ENCODE measurements at places on chromosomes 3 and 15. TPM values are rescaled to one million over a fixed set of nuclear protein-coding genes. Genes with fewer than 3 reads are reported as not detected.

DNA sequence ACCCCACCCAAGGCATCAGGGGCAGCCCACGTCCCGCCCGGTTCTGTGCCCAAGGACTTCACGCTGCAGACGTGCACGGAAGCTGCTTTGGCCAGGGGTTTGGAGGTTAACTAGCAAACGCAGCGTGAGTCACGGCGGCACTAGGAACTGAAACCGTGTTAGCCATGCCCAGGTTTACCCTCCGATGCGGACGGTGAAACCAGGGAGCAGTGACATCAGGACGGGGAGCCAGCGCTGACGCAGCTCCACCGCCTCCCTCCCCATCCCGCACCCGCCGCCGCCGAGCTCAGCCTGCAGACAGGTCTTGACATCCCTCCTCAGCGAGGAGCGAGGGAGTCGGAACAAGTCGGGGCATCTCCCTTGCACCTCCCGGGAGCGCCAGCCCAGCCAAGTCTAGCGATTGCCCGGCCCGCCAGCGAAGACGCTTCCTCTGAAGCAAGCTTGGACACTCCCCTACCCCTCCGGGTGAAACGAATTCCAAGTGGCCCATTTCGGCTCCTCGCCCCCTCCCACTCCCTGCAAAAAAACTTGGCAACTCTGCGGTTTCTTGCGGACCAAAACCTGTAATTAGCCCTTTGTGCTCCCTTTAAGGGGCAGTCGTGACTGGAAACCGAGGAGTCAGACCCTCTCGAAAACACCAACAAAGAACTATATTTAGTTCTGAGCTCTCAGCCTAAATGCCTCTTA lies 1.4 kb upstream of the RAP2B start:
- peak; percentile 94 for DNase-seq

DNA sequence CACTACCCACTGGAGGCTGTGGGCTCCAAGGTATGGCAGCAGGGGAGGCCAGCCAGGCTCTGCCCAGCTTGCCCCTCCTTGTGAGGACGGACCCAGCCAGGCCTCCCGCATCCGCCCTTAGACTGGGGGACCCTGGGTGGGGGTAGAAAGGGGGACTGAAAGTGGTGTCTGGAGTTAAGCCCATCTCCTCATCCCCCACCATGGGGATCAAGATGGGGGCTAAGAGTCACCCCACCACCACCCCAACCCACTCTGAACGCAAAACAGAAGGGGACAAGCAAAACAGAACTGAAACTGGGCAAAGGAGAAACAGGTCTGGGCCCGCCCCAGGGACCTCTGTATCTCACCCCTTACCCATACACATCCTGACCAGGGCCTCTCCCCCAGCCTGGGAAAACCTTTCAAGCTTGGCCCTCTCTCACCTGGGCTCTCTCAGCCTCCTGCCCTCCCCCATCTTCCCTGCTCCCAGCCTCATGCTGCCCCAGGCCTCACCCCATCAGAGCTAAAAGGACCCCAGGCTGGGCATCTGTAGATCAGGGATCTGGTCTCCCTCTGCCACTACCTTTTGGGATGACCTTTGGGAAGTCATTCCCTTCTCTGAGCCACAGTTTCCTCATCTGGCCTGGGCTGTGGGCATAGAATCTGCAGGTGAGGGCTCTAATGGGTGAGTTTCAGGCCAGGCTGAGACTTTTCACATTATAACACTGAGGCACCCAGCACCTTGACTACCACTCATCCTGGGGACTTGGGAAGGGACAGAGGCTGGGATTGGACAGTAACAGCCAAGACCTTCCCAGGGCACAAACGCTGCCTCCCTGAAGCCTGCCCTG lies 30.0 kb upstream of the CYP11A1 start:
- DNase-seq = no peak

DNA sequence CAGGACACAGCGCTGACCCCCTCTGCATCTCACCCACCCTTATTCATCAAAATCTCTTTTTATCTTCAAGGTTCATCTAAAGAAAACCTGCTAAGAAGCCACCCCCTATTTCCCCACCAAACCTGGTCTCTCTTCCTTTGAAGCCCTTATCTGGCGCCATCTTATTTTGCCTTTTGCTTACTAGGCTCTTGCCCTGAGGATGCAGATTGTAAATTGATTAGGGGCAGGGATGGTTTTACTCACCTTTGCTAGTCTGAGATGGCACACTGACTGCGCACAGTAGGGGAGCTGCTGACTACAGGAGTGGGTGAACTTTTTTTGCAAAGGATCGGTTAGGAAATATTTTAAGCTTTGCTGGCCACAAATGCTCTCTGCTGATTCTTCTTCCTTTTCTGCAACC lies 78.9 kb upstream of the BHLHE40 start:
- no peak for DNase-seq

DNA sequence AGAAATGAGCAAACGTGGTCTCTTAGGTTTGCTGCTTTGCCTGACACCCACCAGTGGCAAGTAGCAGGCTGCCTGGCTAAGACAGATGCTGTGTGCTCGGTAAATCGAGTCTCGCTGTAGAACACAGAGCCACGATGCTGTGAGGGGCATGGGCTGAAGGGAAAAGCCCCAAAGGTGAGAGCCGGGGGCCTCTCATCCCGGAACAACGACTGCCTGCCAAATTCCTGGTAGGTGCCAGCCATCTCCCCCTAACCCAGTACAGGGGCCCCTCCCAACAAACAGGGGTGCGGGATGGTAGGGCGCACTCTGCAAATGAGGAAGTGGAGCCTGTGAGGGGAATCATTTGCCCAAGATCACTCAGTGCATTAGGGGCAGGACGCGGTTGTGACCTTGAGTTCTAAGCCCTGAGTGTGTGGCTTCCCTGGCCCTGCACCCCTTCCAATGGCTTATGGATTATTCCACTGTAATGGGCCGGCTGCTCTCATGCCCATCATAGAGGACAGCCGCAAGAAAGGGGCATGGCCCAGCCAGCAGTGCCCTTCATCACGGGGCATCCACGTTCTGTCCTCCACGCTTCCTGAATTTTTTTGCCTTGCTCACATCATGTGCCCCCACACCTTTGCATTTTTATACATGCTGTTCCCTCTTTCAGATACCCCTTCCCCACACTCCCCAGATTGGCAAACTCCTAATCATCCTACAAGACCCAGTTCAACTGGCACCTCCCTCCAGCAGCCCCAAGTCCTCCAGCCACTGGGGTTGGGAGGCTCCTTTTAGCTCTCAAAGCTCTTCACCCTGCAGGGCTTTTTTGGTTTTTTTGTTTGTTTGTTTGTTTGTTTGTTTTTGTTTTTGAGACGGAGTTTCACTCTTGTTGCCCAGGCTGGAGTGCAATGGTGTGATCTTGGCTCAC lies 125.4 kb downstream of the NUP210 start:
- DNase-seq = no peak

DNA sequence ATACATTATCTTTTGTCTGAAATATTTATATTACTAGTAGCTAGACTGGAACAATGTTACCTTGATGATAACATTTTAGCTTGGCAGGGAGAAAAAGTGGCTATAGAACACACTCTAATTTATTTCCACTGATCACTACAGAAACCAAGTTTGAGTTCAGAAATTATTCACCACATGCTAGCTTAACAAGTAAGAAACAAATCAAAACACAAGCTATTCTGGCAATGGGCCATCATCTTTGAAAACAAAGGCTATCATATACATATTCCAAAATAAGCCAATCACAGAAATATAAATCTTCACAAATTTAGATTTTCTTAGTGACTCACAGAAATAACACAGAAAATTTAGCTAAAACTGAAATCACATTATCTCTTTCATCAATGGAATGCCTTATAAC lies 17.1 kb downstream of the AQR start:
- DNase-seq = no peak

DNA sequence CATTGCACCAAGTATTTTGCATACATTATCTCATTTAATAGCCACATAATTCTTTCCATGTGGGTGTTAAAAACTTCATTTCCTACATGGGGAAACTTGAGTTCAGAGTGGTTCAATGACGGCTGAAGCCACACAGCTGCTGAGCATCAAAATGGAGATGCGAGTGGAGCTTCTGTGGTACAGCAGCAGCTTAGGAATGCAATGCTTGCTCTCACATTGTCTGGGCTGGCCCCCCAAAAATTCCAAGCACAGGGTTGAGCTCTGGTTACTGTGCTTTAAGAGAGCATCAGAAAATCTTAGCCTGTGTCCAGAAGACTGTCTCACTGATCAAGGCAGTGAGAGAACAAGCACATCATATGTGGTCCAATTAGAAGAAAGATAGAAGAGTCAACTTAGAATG lies 57.4 kb upstream of the GADL1 start:
- no peak for DNase-seq

DNA sequence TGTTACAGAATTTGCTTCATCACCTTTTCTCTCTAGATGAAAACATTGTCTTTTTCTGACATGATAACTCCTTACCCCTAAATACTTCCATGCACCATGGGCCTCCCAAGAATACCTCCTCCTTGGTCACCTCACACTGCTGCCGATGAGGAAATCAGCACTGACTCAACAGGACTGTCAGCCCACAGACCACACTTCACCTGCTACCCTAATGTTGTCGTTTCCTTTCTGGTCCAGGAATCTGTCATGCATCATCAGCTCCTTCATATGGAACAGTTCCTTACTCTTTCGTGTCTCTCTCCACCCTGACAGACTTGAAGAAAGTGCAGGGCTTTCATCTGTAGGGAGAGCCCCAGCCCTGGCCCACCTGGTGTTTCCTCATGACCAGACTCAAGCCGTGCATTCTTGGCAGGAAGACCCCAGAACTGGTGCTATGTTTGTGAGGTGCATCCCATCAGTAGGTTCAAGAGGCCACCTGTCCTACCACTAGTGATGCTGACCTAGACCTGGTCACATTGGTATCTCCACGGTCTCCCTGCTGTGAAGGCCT lies 41.1 kb upstream of the PLXNA1 start:
- no peak for DNase-seq

GRCh38 chr3:69439643-69440270 lies 53.9 kb upstream of the FRMD4B start:
- DNase-seq = no peak

DNA sequence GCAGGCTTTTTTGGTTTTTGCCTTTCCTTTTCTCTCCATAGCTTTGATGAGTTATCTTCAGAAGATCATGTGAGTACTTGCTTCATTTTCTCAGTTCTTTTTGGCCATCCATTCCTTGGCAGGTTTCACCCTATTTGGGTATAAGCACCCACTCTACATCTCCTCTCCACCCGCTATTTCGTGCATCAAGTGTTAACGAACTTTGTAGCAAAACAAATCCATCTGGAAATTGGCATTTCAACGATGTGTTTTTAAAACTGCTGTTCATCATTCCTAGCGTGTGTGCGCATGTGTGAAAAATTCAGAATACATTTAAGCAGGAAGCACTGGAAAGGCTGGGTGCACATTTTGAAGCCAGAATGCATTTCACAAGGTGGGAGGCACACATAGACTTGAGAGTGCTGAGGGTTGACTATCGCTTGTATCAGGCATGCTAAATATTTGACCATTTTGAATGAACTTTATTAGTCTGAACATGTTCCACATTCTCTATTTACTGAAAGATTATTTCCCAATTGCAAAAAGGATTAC lies 89.7 kb upstream of the FHIT start:
- DNase-seq = no peak

DNA sequence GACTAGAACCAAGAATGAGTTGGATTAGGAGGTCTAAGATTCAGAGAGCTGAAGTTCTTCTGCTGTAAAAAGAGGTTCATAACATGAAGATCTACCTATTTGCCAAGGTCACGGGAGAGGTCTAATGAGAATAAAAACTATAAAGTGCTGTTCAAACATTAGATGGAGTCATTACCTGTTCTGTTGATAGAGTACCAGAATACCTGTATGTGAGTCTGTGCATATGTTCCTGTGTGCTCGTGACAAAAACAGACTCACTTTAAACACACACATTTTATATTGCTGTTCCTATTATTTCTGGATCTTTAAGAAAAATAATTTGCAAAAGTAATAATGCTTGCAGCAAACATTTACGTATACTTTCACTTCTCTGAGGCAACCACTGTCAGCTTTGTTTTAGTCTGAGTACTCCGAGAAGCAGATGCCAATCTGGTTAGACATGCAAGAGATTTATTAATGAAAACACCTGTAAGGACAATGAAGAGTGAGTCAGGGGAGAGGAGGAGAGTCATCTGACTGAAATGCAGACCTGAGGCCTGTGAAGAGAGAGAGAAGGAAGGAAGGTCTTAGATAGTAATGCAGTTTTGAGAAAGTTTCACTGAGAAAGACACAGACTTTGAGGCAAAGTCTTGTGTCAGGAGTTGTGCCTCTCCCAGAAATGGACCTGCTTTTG lies 221.2 kb downstream of the SQOR start:
- DNase-seq = no peak

DNA sequence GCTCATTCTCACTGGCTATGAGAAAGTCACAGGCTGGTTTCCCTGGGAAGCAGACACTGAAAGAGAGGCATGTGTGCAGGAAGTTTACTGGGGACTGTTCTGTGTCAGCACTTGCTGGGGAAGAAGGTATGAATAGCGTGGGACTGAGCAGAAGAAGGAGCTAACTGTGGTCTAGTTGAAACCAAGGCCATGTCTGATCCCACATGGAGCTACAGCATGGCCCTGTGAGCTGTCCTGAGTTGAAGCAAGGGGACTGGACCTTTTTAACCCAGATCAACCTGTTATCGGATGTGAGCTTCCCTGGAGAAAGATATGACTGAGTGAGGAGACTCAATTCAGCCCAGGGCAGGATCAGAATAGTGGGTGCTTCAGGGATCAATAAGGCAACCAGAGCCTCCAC lies 53.7 kb downstream of the DCLK3 start:
- no peak for DNase-seq

- DNase-seq = no peak
Observed at GRCh38 chr3:87307805-87308204, 31.4 kb upstream of the POU1F1 start.

DNA sequence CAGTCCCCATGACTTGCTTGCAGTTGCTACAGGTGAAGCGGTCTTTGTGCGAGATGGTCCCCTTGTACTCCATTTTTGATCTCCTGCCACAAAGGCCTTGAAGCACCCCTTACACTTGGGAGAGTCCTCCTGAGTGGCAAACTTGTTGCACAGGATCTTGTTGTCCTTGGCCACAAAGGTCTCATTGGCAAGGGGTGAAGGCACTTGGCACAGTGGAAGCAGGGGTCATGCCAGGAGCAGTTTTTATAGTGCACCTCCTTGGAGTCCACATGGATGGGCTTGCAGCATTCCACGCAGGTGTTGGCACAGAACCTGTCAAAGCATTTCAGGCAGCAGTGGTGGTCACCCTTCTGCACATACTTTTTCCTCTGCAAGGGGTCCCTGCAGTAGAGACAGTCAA lies 20.3 kb upstream of the SEC62 start:
- DNase-seq = no peak

- DNase-seq = no peak
Observed at GRCh38 chr15:68980786-68981185, 33.7 kb upstream of the NOX5 start.

GRCh38 chr15:68500363-68501258 lies 68.6 kb upstream of the ITGA11 start:
- DNase-seq = no peak

ALDH1L1 gene
- total RNA-seq = 0.90 TPM

TTLL13 gene
- 0.26 TPM for total RNA-seq

MGA gene
- 33.4 TPM for total RNA-seq

GOLGA8M gene
- 2.0 TPM for total RNA-seq

PAK6 gene
- total RNA-seq = 14.6 TPM

ZNF501 gene
- 4.4 TPM for total RNA-seq
